ENCODE measurements at places on chromosomes 3 and 15.

GRCh38 chr3:59753808-59754450, 704.1 kb upstream of the CFAP20DC start:
- DNase-seq, result no peak

DNA sequence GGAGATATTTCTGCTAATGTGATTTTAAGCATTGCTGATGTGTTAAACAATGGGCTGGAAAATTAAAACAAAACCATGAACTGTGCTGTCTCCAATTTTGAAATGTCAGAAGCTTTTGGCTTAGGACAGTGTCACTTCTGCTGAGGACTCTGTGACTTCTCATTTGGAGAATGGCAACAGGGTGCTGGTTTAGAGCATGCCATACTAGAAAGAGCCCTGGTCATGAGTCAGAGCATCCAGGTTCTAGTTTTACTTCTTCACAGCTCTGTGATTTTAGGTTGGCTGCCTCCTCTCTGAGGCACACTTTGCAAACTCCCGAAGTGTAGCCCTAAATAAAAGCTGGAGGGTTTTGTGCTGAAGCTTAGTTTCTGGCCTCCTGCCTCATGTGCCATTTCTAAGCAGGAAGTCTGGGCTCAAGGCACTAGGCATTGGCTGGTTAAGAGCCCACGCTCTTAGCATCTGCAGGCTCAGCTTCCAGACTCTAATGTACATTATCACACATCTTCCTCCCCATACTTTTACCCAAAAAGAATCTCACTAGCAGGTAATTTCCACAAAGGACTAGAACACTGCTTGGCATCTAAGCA, 193.8 kb downstream of the CNTN3 start:
- DNase-seq, result no peak

- DNase-seq, result no peak
Observed at GRCh38 chr3:67459796-67460195, 194.6 kb downstream of the SUCLG2 start.

DNA sequence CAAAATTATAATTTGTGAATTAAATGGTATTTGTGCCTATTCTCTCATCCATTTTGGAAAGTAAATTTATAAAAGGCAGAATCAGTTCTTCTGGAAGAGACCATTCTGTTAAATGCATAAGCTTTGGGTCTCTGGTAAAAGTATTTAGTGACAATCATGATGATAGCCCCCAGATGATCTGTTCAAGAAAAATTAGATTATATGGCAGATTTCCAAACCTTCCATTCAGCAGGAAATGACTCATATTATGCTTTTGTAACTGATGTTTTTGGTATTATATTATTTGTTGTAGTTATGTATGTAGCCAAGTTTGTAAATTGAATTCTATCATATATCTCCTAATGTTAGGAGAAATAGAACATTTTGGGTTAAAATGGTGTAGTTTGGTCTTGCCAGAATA, 340.8 kb upstream of the DPH6 start:
- DNase-seq, result no peak

DNA sequence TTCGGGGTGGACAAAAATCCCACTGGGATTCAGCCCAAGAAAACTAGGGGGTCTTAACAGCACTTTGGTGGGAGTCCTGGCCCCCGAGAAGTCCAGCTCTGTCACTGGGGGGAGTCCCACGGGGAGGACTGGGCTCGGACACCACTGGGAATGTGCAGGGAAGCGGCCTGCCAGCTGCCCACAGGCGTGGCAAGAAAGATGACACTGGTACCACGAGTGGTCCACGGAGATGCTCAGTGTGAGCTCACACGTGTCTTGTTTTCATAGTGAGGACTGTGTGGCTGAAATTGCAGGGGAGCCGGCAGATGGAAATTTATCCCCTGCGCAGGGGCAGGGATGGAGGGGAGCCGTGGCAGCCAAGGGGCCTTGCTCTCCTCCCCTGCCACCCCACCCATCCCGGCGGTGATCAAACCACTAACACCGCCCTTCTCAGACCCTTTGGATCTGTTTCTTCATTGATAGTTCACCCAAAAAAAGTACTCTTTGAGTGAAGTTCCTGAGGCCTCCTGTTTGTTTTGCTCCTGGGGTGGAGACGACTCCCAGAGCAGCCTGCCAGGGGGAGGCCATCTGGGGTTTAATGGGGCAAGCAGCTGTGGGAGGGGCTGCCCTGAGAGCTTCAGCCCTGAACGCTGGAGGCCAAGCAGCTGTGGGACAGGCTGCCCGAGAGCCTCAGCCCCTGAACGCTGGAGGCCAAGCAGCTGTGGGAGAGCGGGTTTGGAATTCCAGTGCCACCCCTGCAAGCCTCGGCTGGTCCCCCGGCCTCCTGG, 130.9 kb downstream of the LRRK1 start:
- peak; percentile 37 for DNase-seq

- no peak for DNase-seq
Observed at GRCh38 chr15:73550190-73550589, 83.0 kb downstream of the NPTN start.

- no peak for DNase-seq
Observed at GRCh38 chr3:56806407-56806806, 4.7 kb upstream of the ARHGEF3 start.
